Adrenal gland (tissue), 19 donors: ENCODE measurements at places on chromosomes 1 and 21. TPM values are rescaled to one million over a fixed set of nuclear protein-coding genes. Genes with fewer than 3 reads are reported as not detected.

DNA sequence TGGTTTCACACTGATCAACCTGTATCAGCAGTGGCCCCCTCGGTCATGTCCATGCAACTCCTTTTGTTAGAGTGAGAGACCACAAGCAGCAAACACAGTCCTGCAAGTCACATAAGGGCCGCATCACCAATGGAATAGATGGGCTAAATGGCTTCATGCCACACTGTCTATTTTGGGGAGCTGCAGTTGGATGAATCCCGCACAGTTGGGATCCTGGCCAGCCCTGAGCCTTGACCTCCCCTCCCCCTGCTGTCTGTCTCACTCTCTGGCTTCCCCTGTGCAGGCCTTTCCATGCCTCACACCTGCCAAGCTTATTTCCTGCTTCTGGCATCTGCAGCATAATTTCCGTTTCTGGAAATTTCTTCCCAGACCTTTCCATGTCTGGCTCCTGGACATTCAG lies 57.0 kb downstream of the CNIH3 start:
- H3K27me3 ChIP-seq, result no peaks in the 10 kb centered on the region
- H3K36me3 ChIP-seq, result no peaks in the 10 kb centered on the region
- no peak for DNase-seq
- H3K4me1 ChIP-seq, result no peaks in the 10 kb centered on the region
- H3K27ac ChIP-seq, result no peak overlapping the region

The ODF2L gene
- polyA plus RNA-seq, result 277 TPM

- H3K4me1 ChIP-seq, result no peaks in the 10 kb centered on the region
- no peak overlapping the region for H3K27ac ChIP-seq
- no peaks in the 10 kb centered on the region for H3K36me3 ChIP-seq
- DNase-seq, result no peak
These were observed 97.4 kb downstream of the MRPL39 start for GRCh38 chr21:25509862-25510261.

- H3K4me1 ChIP-seq, result peaks cover 5% of the 10 kb centered on the region
- DNase-seq, result no peak
- H3K36me3 ChIP-seq, result no peaks in the 10 kb centered on the region
- H3K4me3 ChIP-seq, result no peak overlapping the region
- H3K27me3 ChIP-seq, result no peaks in the 10 kb centered on the region
- no peak overlapping the region for H3K27ac ChIP-seq
These were observed 158.8 kb downstream of the C1orf21 start for GRCh38 chr1:184545601-184546000.

GRCh38 chr21:33993286-33994231 lies 78.0 kb upstream of the ATP5PO start:
- DNase-seq, result peak; percentile 18
- no peaks in the 10 kb centered on the region for H3K36me3 ChIP-seq
- H3K27me3 ChIP-seq, result peaks cover 3% of the 10 kb centered on the region
- no peak overlapping the region for H3K27ac ChIP-seq
- H3K4me3 ChIP-seq, result no peak overlapping the region

The ENO1 gene
- 815 TPM for polyA plus RNA-seq

- no peaks in the 10 kb centered on the region for H3K36me3 ChIP-seq
- no peak overlapping the region for H3K27ac ChIP-seq
- no peak for DNase-seq
- no peak overlapping the region for H3K4me3 ChIP-seq
- no peaks in the 10 kb centered on the region for H3K4me1 ChIP-seq
- H3K27me3 ChIP-seq, result no peaks in the 10 kb centered on the region
These were observed 2.4 kb downstream of the HMGB4 start for GRCh38 chr1:33866281-33866680.

The MEX3A gene
- 0.24 TPM for polyA plus RNA-seq

GRCh38 chr1:38018864-38019343 lies 6.4 kb downstream of the UTP11 start:
- H3K4me1 ChIP-seq, result peaks cover 25% of the 10 kb centered on the region
- H3K4me3 ChIP-seq, result no peak overlapping the region
- no peak overlapping the region for H3K27ac ChIP-seq
- DNase-seq, result no peak
- H3K36me3 ChIP-seq, result peaks cover 76% of the 10 kb centered on the region

- H3K36me3 ChIP-seq, result no peaks in the 10 kb centered on the region
- H3K4me3 ChIP-seq, result no peak overlapping the region
- H3K27me3 ChIP-seq, result no peaks in the 10 kb centered on the region
- DNase-seq, result no peak
These were observed 32.5 kb upstream of the SSX2IP start for GRCh38 chr1:84722794-84723193.

The OR2L5 gene
- polyA plus RNA-seq, result not detected

DNA sequence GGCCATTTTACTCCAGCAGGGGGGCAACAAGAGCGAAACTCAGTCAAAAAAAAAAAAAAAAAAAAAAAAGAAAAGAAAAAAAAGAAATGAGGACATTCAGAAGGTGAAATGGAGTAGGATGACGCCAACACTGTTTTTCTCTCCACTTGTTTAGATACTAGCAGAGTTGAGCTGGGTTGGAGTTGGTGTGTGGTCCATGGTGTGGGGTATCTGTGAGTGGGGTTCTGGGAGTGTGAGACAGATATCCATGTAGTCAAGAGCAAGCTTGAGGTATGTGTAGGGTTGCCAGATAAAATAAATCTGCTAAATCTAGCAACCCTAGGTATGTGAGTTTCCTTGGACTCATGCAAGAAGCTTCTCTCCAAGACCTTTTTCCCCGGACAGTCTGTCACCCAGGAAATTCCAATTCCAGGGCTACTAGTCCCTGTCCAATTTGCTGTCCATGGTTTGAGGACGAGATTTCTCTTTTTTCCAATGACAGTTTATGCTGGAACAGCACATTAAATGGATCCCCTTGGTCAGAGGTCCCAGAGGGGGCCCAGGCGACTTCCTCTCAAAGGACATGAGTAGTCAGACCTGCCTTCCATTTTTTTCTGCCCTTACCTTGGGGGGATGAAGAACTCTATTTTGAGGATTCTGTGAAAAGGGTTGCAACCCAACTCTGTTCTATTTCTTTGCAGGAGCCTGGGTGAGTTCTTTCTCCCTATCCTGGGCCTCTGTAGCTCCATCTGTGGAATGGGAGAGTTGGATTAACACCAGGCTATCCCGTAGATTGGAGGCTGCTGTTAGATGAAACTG lies 2.1 kb upstream of the FOXD2 start:
- no peak overlapping the region for H3K4me3 ChIP-seq
- H3K27me3 ChIP-seq, result peaks cover 50% of the 10 kb centered on the region
- no peaks in the 10 kb centered on the region for H3K36me3 ChIP-seq
- H3K4me1 ChIP-seq, result peaks cover 28% of the 10 kb centered on the region

- H3K27ac ChIP-seq, result no peak overlapping the region
- H3K4me3 ChIP-seq, result no peak overlapping the region
- no peak for DNase-seq
- H3K27me3 ChIP-seq, result no peaks in the 10 kb centered on the region
These were observed 98.3 kb upstream of the FGGY start for GRCh38 chr1:59198564-59198963.

The PADI2 gene
- 0.48 TPM for polyA plus RNA-seq

DNA sequence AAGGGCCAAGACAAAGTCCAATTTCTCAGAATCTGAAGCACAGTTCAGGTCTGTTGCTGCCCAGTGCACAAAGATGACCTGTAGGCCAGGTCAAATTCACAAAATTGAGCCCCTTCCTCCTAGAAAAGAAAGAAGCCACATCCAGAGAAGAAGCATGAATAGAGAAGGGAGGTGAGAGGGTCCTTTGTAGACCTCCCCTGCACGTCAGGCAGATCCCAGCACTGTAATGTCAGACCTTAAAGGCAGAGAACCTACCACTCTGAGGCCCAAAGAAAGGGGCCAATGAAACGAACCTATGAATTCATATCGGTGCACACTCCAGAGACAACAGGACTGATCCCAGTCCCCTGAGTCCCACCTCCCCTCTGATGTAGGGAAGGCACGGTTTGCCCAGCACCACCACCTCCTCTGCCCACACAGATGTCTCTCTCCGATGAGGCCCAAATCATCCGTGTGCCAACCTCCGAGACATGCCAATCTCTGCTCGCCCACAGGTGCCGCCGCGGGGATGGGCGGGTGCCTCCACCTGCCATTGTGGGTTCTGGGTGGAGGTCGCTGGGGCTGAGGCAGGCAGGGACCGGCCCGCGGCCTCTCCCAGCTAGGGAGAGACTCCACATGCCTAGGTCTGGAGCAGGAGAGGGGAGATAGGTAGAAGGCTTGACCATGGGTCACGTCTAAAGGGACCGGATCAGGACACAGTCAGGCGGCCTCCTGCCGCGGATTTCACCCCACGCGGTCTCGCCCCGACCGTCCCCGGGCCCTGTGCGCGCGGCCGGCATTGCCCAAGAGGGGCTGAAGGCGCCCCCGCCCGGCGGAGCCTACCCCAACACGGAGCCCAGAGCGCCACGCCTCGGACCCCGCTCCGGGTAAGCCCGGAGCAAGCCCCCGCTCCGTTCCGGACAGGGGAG lies 42.1 kb downstream of the RRAGC start:
- no peaks in the 10 kb centered on the region for H3K36me3 ChIP-seq
- peaks cover 11% of the 10 kb centered on the region for H3K4me1 ChIP-seq
- H3K27me3 ChIP-seq, result peaks cover 66% of the 10 kb centered on the region
- H3K4me3 ChIP-seq, result no peak overlapping the region
- H3K27ac ChIP-seq, result no peak overlapping the region
- DNase-seq, result no peak

DNA sequence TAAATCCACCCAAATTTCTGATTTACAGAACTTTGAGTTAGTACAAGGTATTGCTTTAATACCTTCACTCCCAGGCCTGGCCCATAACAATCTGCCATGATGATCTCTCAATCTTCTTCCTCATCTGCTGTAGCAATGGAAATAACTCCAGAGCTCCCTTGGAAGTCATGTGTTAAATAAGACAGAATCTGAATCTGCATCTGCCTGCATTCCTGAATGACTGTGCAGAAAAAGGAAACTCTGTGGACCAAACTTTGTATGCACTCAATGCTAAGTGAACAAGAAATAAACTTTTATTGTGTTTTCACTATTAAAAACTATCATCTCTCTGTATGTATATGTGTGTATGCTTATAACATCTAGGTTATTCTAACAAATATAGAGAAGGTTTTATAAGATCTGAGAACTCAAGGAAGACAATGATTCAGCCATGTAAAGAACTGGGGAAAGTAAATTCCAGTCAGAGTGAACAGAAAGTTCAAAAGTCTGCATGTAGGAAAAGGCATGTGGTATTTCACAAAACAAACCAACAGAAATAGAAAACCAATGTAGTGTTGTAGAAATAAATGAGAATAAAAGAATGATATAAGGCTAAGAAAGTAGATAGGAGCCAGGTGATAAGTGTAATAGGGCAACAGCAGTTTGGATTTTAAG lies 390.2 kb downstream of the USH2A start:
- DNase-seq, result no peak
- H3K4me3 ChIP-seq, result no peak overlapping the region
- no peak overlapping the region for H3K27ac ChIP-seq
- H3K36me3 ChIP-seq, result no peaks in the 10 kb centered on the region

GRCh38 chr1:234515411-234515810 lies 36.4 kb upstream of the TARBP1 start:
- no peaks in the 10 kb centered on the region for H3K36me3 ChIP-seq
- H3K27ac ChIP-seq, result peak overlapping the region; percentile 53
- H3K27me3 ChIP-seq, result no peaks in the 10 kb centered on the region
- no peak overlapping the region for H3K4me3 ChIP-seq
- no peaks in the 10 kb centered on the region for H3K4me1 ChIP-seq
- DNase-seq, result no peak

The ANKRD35 gene
- polyA plus RNA-seq, result 0.55 TPM

- DNase-seq, result peak; percentile 47
- peaks cover 46% of the 10 kb centered on the region for H3K4me1 ChIP-seq
- H3K27ac ChIP-seq, result peak overlapping the region; percentile 76
- no peaks in the 10 kb centered on the region for H3K27me3 ChIP-seq
These were observed 39.7 kb downstream of the CAPZB start for GRCh38 chr1:19445417-19446342.

The C1orf226 gene
- 48.0 TPM for polyA plus RNA-seq

DNA sequence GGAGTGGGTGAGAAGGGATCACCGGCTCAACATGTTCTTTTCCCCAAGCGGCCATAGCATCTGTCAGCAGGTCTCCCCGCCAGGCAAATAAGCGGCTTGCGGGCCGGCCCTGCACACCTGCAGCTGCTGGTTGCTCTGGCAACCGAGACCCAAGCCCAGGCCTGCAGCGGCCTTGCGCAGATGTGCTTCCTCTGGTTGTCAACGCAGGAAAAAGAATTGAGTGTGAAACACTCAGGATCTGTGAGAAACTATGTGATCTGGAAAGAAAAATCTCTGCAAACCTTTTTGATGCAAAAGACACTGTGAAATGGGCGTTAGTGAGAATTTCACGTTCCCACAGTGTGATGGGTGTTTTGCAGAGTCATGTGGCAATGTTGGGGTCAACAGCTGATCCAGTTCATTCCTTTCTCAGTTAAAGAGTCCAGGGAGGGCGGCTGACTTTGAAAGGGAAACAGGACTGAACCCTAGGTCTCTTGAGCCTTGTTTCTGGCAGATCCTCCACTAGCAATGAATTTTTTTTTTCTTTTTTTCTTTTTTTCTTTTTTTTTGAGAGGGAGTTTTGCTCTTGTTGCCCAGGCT lies 28.4 kb downstream of the TOMM20 start:
- no peaks in the 10 kb centered on the region for H3K27me3 ChIP-seq
- no peak overlapping the region for H3K27ac ChIP-seq
- no peaks in the 10 kb centered on the region for H3K4me1 ChIP-seq
- no peak overlapping the region for H3K4me3 ChIP-seq
- no peaks in the 10 kb centered on the region for H3K36me3 ChIP-seq

- H3K36me3 ChIP-seq, result no peaks in the 10 kb centered on the region
- H3K4me1 ChIP-seq, result peaks cover 22% of the 10 kb centered on the region
- H3K27me3 ChIP-seq, result no peaks in the 10 kb centered on the region
- H3K27ac ChIP-seq, result no peak overlapping the region
- DNase-seq, result no peak
These were observed 4.1 kb upstream of the ANKRD35 start for GRCh38 chr1:145889722-145890121.

The PLPP3 gene
- 11.7 TPM for polyA plus RNA-seq

- H3K4me3 ChIP-seq, result no peak overlapping the region
- no peak overlapping the region for H3K27ac ChIP-seq
- H3K36me3 ChIP-seq, result no peaks in the 10 kb centered on the region
- H3K4me1 ChIP-seq, result no peaks in the 10 kb centered on the region
These were observed 355.6 kb downstream of the SIPA1L2 start for GRCh38 chr1:232274236-232274855.

GRCh38 chr1:158393476-158393875 lies 5.8 kb downstream of the OR10T2 start:
- H3K4me3 ChIP-seq, result no peak overlapping the region
- no peaks in the 10 kb centered on the region for H3K36me3 ChIP-seq
- DNase-seq, result no peak
- H3K27ac ChIP-seq, result no peak overlapping the region
- peaks cover 4% of the 10 kb centered on the region for H3K27me3 ChIP-seq

The PLEKHG5 gene
- 96.3 TPM for polyA plus RNA-seq

The KCNJ9 gene
- 0.20 TPM for polyA plus RNA-seq

GRCh38 chr1:146031476-146031875 lies 9.9 kb upstream of the HJV start:
- no peaks in the 10 kb centered on the region for H3K36me3 ChIP-seq
- H3K4me1 ChIP-seq, result peaks cover 8% of the 10 kb centered on the region
- DNase-seq, result no peak

DNA sequence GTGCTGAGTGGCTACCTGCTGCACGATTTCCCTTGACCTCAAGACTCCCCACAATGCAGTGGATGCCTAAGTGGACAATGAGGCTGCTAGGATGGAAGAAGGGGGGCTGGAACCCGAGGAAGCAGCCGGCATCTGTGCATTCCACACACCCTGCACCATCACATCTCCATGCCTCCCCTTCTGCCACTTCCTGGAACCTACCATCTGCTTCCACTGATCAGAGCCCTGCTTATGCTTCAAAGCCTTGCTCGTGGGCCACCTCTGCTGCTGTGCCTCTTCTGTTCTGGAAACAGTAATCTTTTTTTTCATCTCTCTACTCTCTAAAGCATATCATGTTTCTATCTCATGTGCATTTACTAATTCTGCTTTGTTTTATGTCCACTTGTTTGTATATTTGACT lies 66.2 kb upstream of the WDR26 start:
- H3K27me3 ChIP-seq, result no peaks in the 10 kb centered on the region
- no peak for DNase-seq
- peaks cover 43% of the 10 kb centered on the region for H3K4me1 ChIP-seq
- H3K4me3 ChIP-seq, result no peak overlapping the region
- H3K27ac ChIP-seq, result no peak overlapping the region
- H3K36me3 ChIP-seq, result no peaks in the 10 kb centered on the region
